ENCODE measurements at places on chromosomes 7 and 10.

DNA sequence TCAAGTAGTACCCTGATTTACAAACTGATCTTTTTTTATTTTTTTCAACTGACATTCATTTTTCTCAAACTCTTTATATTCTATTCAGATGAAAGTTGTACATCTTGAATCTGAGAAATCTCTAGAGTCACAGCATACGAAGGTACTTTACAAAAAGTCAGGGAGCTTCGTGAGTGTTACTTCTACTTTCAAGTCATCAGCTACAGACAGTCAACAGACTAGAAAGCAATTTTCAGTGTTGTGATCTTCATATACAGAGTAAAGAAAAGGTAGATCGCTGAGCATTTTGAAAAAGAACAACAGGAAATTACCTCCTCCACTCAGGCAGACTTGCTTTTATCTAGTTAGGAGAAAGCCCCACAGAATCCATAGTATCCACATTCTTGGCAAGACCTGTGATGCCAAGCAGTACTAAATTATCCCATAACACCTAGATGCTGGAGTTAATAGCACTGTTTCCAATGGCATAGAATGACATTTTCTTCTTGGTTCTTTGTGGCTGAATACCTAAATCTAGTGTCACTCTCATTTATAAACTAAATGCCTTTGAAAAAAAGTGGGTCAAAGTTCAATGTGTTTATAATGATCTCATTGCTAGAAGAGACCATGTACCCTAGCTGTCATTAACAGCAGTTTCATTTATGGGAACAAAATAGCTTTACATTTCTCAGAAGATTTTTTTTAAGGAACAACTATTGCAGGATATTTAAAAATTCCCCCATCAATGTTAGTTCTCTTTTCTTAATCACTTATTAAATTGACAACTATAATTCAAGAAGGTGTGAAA, 12.0 kb upstream of the ZNF800 start:
- DNase-seq = no peak

DNA sequence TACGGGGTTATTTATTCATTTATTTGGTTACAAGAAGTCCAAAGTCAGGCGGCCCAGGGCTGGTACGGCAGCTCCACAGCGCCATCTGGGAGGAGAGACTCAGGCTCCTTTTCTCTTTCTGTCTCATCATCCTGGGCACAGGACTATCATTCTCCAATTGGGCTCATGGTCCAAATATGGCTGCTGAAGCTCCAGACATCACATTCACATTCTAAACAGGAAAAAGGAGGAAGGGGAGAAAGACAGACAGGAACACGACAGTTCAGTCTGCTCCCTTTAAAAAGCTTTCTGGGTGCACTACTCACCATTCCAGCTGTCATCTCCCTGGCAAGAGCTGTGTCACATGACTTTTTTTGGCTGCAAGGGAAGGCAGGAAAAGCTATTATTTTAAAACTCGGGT, 74.4 kb upstream of the PDZD8 start:
- no peak for DNase-seq

GRCh38 chr7:1439373-1440363, 19.6 kb downstream of the MICALL2 start:
- DNase-seq = no peak

DNA sequence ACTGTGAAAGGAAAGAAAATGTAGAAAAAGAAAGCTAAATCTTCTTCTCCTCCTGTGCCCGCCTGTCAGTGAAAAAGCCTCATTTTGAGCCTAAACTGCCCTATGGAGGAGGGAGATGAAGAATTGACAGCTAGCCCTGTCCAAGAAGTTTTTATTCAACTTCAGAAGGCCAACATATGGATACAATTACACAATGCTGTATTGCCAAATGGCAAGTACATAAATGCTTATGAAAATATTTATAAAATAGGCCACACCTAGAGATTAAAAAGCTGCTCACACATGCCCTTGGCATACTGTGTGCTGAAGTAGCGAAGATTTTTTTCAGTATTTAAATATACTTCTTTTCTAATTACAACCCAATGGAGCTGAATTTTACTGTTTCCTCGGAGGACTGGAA, 65.1 kb upstream of the NEBL start:
- no peak for DNase-seq

DNA sequence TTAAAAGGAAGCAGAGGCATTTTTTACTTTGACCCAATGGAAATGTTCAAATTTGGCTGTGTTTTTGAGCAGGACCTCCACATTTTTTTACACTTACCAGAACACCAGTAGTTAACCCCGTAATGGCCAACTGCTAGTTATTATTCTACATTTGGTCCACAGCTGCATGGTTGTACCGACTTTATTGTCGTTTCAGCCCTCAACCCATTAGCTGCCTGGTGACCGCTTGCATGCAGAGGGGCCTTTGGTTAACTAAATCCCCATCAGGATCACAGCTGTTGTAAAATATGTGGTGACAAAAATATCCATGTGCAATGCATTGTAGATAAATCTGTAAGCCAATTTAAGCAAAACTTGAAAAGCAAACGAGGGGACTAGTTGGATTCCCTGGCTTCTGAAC, 342.2 kb upstream of the MEOX2 start:
- no peak for DNase-seq

GRCh38 chr10:121854809-121855445, 72.9 kb downstream of the ATE1 start:
- DNase-seq = no peak

DNA sequence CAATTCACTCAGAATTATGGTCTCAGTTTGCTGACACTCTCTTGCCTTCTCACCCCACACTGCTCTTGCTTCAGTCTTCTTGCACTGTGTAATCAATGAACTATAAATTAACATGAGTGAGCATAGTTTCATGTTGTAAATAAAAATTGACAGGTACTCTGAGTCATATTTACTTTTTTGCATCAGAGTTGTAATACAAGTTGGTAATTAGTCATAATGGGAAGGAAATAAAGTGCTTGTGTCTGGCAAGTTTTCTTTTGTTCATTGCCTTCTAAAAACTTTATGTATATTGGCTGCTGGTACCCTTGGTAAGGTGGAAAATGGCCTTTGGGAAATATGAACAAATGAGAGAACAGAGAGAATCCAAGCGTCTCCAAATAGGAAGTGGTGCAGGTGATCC, 169.3 kb upstream of the MAGI2 start:
- no peak for DNase-seq

DNA sequence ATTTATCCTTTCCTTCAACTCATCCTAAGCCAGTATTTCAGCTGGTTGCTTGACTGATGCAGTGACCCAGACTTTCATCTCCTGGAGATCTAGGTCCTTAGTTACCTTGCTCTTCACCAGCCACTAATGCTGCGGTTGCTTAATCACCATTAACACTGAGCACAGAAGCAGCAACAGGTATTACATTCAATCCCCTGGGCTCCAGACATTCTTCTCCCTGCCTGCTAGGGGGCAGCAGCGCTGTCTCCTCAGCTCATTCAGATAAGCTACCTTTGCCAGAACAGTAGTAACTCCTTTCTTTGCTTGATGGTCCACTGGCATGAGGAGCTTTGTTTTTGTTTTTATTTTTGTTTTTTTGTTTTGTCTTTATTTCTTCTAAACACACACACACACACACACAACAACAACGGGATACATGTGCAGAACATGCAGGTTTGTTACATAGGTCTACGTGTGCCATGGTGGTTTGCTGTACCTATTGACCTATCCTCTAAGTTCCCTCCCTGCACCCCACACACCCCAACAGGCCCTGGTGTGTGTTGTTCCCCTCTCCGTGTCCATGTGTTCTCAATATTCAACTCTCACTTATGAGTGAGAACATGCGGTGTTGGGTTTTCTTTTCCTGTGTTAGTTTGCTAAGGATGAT, 1043.2 kb upstream of the C7orf33 start:
- DNase-seq = no peak

- no peak for DNase-seq
These were observed 60.8 kb downstream of the DLG5 start for GRCh38 chr10:77865580-77866324.

DNA sequence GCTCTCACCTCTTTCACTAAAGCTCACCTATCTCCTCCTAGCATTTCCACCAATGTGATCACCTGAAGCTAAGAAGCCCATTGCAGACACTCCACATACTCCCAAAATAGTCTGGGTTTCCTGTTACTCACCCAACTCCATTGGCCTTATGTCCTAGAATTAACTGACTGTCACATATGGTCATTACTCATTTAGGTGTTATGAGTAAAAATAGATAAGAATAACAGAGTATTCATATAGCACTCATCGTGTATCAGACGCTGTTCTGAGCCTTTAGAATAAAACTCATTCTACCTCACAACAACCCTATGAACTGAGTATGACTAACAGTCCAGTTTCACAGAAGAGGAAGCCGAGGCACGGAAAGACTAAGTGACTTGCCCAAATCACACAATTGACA, 174.2 kb upstream of the NPVF start:
- no peak for DNase-seq

DNA sequence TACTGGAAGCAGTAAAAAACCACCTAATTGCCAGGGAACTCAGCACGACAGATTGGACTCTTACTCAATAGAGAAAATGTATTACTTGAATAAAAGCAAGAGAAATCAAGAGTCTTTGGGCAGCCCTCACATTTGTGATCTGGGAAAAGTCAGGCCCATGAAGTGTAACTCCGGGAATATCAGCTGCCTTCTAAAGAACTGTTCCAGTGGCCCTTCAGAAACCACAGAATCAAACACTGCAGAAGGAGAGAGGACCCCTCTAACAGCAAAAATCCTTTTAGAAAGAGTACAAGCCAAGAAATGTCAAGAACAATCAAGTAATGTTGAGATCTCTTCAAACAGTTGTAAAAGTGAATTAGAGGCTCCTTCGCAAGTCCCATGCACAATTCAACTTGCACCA, 540.0 kb upstream of the TEX47 start:
- no peak for DNase-seq

DNA sequence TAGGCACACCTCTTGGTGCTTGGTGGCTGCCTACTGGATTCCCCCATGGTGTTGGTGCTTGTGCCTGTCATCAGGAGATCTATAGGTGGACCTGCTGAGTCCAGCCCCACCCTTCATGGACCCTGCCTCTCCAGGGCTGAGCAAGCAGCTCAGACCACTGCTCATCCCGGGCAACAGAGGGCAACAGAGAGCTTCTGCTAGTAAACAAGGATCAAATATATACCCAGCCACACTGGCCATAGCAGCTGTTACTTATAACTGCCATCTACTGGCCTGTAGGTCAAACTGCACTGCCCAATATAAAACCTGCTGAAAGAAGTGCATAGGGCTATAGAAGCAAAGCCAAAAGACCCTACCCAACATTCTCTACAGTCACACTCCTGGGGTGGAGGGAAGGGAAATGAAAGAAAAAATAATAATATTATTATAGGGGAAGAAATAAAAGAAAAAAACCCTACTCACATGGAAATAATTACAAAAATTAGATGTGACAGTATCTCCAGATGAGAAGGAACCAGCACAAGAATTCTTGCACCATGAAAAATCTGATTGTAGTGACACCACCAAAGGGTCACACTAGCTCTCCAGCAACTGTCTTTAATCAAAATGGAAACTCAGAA, 54.9 kb upstream of the ZNF800 start:
- no peak for DNase-seq

DNA sequence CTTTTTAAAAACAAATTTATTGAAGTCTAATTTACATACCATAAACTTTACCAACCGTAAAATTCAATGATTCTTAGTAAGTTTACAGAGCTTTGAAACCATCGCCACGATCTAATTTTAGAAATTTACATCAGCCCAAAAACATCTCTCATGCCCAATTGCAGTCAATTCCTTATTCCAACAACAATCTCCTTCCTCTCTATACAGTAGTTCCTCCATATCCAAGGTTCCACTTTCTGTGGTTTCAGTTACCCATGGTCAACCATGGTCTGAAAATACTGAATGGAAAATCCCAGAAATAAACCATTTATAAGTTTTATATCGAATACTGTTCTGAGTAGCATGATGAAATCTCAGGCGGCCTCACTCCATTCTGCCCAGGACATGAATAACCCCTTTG, 183.4 kb upstream of the ADCY1 start:
- no peak for DNase-seq

DNA sequence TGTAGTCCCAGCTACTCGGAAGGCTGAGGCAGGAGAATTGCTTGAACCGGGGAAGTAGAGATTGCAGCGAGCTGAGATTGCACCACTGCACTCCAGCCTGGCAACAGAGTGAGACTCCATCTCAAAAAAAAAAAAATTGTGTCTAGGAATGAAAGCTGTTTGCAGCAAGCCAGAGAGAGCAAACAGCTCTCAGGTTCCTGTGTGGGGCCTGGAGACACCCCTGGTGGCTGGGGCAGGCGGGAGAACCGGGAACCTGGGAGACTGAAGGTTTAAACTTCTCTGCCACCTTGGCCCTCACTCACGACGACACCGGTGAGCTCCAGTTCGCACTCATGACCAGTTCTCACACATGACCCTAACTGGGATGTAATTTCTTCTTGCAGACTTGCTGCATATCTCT, 13.2 kb upstream of the UNCX start:
- no peak for DNase-seq

DNA sequence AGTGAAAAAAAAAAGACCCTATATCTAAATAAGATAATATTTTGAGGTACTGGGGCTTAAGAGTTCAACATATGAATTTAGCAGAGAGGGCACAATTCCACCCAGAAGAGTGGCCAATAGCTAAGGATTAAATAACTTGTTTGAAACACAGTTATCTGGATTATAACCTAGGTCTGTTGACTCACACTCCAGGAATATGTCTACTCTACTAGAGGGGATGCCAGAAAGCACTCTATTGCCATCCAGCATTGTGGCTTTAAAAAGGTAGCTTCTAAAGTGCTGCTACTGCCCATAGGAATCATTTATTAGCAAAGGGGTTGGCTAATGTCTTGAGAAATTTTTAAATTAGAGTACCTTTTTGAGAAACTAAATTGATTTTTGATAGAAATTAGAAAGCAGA, 102.2 kb downstream of the PPP1R3A start:
- no peak for DNase-seq

GRCh38 chr7:128014811-128015210, 16.4 kb downstream of the LRRC4 start:
- DNase-seq = no peak

- DNase-seq = no peak
These were observed 4.6 kb downstream of the CHST3 start for GRCh38 chr10:71968553-71969474.

DNA sequence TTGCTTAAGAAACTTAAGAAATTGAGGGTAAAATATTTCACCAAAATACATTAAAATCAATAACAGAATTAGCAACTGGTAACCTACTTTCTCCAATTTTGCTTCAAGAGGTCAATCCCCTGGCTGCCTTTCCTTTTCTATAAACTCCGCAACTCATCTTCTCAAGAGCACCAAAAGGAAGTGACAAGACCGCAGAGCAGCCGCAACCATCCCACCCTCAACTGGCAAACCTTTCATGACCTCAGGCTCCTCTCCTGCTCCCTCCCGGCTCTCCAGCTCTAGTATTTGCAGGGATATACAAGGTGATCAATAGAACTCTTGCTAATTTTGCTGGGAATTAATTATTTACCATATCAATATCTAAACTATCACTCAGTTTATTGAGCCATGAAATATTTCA, 88.9 kb downstream of the ATE1 start:
- no peak for DNase-seq

GRCh38 chr7:115198143-115198542, 276.2 kb downstream of the MDFIC start:
- DNase-seq = no peak

GRCh38 chr10:49161411-49161997, 26.7 kb downstream of the TMEM273 start:
- no peak for DNase-seq

- no peak for DNase-seq
These were observed 208.4 kb downstream of the DIP2C start for GRCh38 chr10:480928-481552.

All from amniotic stem cell (primary cell).